ENCODE measurements at places on chromosomes 16 and 17.

DNA sequence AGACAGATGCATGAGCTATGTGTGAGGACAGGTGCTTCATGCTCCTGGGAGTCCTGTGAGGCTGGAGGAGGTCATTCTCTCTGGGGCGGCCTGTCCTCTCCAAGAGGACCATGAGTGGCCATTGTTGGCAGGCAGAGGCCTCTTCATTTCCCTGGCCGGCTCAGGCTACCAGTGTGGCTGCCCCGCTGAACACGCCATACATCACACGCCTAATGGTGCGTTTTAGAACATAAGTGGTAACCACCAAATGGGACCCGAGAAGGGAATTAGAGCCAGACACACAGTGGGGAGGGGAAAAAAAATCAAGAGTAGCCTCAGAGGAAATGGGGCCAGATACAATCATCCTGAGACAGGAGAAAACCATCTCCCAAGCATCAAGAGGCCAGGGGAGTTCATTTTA lies 140.0 kb downstream of the SPACA3 start:
- DNase-seq = no peak

DNA sequence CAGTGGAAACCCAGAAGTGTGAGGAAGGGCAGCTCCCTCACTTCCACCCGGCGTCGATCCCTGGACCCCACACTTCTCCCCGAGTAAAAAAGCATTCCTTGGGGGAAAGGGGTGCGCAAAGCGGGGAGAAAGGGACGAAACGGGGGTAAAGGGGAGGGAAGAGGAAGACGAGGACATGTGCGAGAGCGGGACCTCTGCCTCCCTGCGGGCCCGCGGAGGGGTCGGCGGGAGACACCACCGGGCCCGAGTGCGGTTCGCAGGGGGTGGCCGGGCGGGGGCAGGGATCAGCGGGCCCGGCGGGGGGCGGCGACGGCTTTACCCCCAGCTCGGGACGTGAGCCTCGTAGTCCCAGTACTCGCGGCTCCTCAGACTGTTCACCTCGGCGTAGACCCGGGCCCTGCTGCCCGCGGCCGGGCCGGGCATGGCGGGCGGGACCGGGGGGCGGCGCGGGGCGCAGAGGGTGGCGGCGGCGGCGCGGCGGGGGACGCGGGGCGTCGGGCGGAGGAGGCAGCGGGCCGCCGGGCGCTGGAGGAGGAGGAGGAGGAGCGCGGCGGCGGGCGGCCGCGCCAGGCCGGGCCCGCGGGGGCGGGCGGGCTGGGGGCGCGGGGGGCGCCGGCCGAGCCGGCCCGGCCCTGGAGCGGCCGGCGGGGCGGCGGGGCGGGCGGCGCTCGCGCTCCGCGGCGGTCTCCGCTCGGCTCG lies 443 bp downstream of the CSNK2A2 start:
- no peak for DNase-seq

DNA sequence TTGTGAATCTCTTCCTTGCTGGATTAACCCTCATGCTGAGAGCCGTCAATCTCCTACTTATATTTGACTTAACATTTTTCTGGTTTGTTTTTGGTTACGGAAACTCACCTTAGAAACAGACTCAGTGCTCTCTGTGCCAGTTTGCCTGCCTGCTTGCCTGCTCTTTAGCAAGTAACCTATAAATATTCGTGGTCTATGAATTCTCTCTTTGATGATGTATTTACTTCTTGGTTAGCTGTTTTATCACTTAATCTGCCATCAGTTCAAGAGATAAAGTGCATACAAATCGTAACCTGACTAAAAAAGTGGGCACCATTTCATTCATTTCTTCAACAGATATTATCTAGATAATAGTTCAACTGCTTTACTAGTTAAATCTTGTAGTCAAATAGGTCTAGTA lies 26.7 kb downstream of the CYB5B start:
- DNase-seq = no peak

DNA sequence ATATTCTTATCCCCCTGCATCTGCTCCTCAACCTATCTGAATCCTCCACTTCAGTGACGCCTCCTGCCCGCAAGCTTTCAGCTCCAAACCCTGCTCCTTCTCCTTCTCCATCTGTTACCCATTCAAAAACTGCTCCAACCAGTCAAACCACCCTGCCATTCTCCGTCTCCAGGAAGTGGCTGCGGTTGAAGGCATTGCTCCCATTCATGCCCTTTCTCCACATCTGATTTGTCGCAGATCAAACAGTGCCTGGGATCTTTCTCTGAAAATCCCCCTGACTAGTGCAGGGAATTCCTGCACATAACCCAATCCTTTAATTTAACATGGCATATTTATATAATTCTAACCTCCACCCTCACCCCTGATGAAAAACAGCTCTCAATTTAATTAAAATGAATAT lies 56.3 kb downstream of the SLFN5 start:
- no peak for DNase-seq

DNA sequence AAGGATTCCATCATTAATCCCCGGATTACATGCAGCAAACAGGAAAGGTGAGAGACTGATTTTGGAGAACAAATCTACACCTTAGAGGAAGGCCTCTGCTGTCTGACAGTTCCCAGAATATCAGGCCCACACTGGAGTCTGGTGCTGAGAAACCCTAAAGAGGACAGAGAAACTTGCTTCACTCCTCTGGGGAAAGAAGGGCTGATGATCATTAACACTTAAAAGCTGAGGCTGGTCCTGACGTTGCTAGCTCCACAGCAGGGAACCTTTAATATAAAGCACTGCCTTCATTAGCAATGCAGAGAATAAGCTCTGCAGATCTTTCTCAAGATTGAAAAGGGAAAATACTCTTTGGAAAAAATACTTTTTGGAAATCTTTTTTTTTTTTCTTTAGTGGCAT lies 1472.4 kb upstream of the GOT2 start:
- no peak for DNase-seq

DNA sequence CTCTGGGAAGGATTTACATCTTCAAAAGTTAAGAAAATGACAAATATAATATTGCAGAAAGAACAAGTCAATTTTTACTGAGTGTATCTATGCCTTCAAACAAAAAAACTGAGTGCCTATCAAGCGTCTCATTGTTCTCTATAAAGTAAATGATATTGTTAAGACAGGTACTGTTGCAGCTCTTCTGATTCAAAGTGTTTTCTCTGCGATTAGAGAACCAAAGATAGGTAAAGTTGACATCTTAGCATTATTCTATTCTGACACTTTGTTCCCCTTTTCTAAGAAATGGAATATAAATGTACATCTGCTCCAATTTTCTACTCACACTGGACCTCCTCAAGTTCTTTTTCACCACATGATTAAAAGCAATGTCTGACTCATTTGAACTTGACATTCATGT lies 1317.7 kb downstream of the CDH11 start:
- DNase-seq = no peak

GRCh38 chr17:1482680-1483079 lies 9.8 kb downstream of the MYO1C start:
- no peak for DNase-seq

DNA sequence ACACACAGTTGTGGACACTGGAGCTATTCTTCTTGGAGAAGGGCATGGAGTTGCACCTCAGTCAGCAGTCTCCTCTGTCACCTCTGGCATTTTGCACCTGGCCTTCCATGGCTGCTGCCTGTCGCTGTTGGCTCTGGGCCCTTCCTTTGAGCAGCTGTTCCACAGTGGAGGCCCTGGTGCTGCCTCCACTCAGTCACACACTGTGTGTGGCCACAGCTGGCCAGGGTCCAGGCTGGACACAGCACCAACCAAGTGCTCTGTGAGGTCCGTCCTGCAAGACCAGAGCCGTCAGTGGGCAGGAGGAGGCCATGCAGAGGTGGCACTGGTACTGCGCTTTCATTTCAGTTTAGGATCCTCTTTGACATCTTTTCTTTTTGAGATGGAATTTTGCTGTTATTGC lies 21.6 kb upstream of the MED9 start:
- no peak for DNase-seq

DNA sequence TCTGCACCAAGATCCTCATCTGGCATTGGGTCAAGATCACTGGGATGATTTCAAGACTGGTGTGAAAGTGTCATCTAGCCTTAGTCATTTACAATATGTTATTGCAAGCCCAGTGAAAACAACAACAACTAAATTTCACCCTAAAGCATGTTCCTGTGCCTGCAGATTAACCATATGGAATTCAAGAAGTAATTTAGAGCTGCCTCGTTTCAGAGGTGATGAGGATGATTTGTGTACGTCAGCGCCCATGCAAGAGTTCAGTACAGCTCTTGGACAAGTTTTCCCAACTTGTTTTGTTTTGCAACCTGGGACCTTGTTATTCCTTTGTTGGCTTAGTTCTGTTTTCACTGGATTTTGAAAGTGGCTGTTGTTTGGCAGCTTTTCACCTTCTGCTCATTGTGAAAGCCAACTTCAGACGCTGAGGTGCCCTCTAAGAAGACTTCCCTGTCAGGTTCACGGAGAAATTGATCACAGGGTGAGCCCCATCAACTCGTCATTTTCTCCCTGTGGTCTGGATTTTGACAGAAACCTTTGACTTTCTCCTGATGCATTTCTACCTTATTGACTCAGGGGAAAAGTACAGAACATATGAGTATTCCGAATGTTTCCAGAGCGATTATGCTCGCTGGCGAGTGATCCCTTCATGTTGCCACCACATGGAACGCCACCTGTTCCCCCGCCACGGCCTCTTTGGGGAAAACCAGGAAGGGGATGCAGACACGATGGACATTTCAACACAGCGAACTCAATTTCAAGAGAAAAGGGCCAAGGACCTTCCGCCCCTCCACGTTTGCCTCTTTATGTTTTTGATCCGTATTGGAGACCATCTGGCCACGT lies 85.6 kb downstream of the FOXL1 start:
- DNase-seq = no peak

DNA sequence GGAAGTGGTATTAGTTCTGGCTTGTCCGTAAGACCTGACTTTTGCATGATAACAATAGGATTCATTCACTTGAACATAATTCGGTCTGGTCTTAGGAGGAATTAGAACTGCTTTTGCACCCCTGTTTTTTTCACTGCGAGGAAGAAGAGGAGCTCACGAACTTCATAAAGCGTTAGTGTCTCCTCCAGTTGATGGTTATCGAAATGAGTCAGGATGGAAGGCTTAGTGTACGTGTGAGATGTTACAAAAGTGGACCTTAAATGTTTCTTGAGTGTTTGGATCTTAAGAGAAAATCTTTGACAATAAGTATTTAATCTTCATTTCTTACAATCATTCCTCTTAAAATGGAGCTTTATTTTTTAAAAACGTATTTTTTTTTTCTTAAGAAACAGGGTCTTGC lies 52.8 kb downstream of the USP10 start:
- no peak for DNase-seq

DNA sequence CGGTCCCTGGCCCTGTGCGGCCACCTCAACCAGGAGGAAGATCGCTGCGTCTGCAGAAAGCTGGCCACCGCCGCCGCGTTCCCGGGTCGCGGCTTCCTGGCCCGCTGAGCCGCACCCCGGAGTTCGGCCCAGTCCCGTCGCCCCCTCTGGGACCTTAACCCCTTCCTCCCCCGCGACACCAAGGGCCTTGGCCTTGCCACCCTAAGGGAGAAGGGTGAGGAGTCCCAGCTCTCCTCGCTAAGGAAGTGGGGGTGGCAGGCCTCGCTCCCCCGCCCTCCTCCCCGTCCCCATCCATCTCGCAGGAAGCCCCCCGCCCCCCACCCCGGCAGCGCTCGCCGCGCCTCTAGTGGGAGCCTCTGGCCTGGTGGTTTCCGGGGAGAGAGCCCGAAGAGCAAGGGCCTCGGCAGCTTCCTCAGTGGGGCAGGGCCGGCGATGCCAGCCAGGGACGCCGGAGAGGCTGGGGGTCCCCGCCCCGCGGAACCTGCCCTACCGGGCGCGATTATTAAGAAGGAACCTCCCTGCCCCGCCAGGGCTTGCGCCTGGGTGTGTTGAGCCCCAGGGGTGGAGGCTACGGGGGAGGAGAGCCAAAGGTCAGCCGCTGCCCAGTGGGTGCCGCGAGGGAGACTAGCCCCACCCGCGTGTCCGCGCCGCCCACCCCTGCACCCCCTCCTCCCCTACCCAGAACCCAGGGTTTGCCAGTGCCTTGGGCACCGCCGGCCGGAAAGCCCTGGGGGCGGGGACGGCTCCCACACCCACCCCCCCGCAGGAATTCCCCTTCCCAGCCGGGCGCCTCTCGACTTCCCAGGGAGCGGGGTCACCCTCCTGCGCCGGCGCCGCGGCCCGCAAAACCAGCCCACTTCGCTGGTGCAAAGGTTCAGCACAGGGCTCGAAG lies 6.8 kb downstream of the CBX4 start:
- no peak for DNase-seq

GRCh38 chr16:34050787-34051320 lies 591.4 kb downstream of the TP53TG3F start:
- no peak for DNase-seq

DNA sequence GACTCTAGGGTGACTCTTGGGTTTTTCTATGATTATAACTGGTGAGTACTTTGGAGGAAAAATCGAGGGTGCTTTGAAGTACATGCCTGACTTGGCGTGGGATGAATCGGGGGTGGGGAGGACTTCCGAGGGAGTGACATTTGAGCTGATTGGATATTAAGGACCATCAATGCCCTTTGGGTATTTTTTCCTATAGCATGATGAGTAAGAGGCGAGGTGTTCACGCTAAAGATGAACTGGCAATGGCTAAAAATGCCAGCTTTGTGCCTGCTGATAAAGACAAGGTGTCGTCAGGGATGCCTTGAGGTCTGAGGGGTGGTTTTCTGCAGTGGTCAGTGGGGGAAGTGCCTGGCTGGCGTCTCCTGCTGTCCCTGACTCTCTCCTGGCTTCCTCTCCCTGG lies 25.3 kb downstream of the USP43 start:
- no peak for DNase-seq

DNA sequence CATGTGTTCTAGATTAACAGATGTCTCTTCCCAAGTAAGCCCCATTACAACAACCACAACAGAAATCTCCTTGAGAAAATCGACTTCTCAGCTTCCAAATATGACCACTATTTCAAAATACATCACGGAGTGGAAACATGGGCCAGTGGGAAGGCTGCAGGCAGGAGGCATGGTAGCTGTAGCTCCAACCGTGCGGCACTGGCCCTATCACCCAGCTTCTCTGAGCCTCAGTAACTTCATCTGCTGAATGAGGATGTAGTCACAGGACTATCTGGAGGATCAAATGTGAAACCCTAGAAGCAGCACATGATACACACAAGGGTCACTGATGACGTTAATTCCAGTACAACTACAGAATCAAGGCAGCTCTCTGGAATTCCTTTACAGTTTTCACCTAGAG lies 112.2 kb downstream of the VPS53 start:
- no peak for DNase-seq

DNA sequence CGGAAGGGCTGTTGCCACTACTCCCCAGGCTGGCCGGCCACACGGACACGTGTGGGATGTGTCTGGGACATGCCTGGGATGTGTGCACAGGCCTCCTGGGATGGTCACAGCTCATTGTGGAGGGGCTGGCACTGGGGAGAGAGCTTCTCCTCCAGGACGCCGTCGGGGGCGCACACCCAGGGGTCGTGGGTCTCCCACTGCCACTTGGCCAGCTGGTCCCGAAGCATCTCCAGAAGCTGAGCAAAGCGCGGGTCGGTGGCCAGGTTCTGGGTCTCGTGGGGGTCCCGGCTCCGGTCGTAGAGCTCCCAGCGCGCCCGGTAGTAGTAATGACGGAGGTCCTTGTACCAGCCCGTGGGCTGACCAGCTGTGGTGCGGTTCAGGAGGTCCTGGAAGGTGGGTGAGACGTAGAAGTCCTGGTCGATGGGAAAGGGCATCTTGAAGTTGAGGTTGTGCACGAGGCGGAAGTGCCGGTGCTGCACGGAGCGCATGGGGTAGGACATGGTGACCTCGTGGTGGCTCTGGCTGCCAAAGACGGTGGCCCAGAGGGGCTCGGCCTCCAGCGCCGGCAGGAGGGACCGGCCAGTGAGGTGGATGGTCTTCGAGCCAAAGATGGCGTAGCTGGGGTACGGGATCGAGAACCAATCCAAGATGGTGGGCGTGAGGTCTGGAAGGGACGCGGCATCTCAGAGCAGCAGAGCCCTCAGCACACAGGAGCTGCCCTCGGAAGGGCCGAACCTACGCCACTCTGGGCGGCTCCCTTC lies 9.6 kb downstream of the SGSH start:
- DNase-seq = no peak
